ENCODE measurements at places on chromosomes 6 and 20. TPM values are rescaled to one million over a fixed set of nuclear protein-coding genes. Genes with fewer than 3 reads are reported as not detected.

- DNase-seq, result no peak
- no peaks in the 10 kb centered on the region for H3K36me3 ChIP-seq
- H3K4me1 ChIP-seq, result no peaks in the 10 kb centered on the region
- no peak overlapping the region for H3K4me3 ChIP-seq
Observed at GRCh38 chr20:15814911-15815310, 758.3 kb downstream of the KIF16B start.

GRCh38 chr20:42368910-42369309, 750.7 kb upstream of the CHD6 start:
- no peak overlapping the region for H3K27ac ChIP-seq
- no peaks in the 10 kb centered on the region for H3K36me3 ChIP-seq
- no peaks in the 10 kb centered on the region for H3K27me3 ChIP-seq

GRCh38 chr6:28807682-28808280, 116.0 kb downstream of the TRIM27 start:
- H3K27ac ChIP-seq, result no peak overlapping the region
- H3K36me3 ChIP-seq, result no peaks in the 10 kb centered on the region
- H3K4me1 ChIP-seq, result no peaks in the 10 kb centered on the region
- no peak for DNase-seq
- H3K27me3 ChIP-seq, result peaks cover 55% of the 10 kb centered on the region

- no peaks in the 10 kb centered on the region for H3K27me3 ChIP-seq
- no peak overlapping the region for H3K27ac ChIP-seq
- no peaks in the 10 kb centered on the region for H3K36me3 ChIP-seq
- DNase-seq, result no peak
- H3K4me3 ChIP-seq, result no peak overlapping the region
Observed at GRCh38 chr6:64252256-64252655, 616.7 kb downstream of the PHF3 start.

- H3K4me3 ChIP-seq, result no peak overlapping the region
- no peak overlapping the region for H3K27ac ChIP-seq
- peaks cover 8% of the 10 kb centered on the region for H3K4me1 ChIP-seq
- H3K27me3 ChIP-seq, result peaks cover 65% of the 10 kb centered on the region
- peak; percentile 79 for DNase-seq
- H3K36me3 ChIP-seq, result peaks cover 44% of the 10 kb centered on the region
Observed at GRCh38 chr20:21391185-21391971, 5.9 kb downstream of the NKX2-4 start.

- no peak overlapping the region for H3K4me3 ChIP-seq
- H3K27me3 ChIP-seq, result no peaks in the 10 kb centered on the region
- H3K36me3 ChIP-seq, result no peaks in the 10 kb centered on the region
- no peak for DNase-seq
Observed at GRCh38 chr6:51049983-51050877, 231.6 kb downstream of the TFAP2B start.

DNA sequence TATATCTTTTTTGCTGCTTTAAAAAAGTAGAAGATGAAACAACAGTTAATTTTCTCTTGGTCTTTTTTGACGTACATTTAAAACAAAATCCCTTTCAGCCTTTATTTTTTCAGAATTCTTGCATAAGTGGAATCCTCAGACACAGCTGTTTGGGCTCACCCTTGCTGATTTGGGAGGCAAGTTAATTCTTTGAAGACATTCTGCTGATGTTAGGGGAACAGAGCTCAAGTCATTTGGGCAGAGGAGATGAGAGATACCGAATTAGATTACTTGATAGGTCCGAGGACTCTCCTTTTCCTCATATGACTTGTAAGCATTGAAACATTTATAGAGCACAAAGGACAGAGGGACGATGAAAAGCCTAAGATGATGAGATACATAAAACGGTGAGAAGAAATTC, 567.9 kb upstream of the CITED2 start:
- H3K36me3 ChIP-seq, result no peaks in the 10 kb centered on the region
- H3K27ac ChIP-seq, result peak overlapping the region; percentile 29
- no peaks in the 10 kb centered on the region for H3K4me1 ChIP-seq
- H3K27me3 ChIP-seq, result no peaks in the 10 kb centered on the region
- DNase-seq, result no peak

DNA sequence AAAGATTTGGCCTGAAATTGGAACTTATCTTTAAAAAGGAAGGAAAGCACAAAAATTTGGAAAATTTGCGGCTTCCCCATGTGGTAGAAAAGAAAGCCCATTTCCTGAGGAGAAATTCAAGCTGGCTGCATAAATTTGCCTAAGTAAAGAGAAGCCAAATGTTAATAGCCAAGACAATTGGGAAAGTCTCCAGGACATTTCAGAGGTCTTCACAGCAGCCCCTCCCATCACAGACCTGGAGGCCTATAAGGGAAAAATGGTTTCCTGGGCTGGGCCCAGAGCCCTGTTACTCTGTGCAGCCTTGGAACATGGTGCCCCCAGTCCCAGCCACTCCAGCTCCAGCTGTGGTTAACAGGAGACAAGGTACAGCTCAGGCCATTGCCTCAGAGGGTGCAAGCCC, 736.5 kb downstream of the HACE1 start:
- H3K27ac ChIP-seq, result no peak overlapping the region
- H3K36me3 ChIP-seq, result no peaks in the 10 kb centered on the region
- DNase-seq, result no peak
- H3K27me3 ChIP-seq, result no peaks in the 10 kb centered on the region

DNA sequence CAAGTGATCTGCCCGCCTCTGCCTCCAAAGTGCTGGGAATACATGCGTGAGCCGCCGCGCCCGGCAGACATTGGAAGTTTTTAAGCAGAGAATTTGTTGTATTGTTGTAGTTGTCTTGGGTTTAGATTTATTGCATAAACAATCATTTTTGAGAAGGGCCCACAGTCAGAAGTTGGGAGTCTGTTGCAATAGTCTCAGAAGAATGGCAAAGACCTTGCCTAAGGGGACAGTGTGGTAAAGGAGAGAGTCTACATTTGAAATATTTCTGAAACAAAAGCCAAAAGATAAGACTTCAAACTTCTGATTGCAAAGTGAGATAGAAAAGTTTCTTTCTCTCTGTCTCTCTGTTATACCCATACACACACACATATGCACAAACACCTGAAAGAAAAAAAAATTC, 22.5 kb downstream of the HFE start:
- no peak overlapping the region for H3K4me3 ChIP-seq
- H3K27me3 ChIP-seq, result no peaks in the 10 kb centered on the region
- H3K36me3 ChIP-seq, result no peaks in the 10 kb centered on the region
- H3K27ac ChIP-seq, result no peak overlapping the region

GRCh38 chr6:144753023-144753705, 468.0 kb downstream of the UTRN start:
- no peak for DNase-seq
- no peaks in the 10 kb centered on the region for H3K27me3 ChIP-seq
- H3K27ac ChIP-seq, result no peak overlapping the region
- H3K36me3 ChIP-seq, result peaks cover 43% of the 10 kb centered on the region
- H3K4me1 ChIP-seq, result no peaks in the 10 kb centered on the region

- no peaks in the 10 kb centered on the region for H3K36me3 ChIP-seq
- peaks cover 37% of the 10 kb centered on the region for H3K4me1 ChIP-seq
- peak overlapping the region; percentile 50 for H3K27ac ChIP-seq
- no peak for DNase-seq
Observed at GRCh38 chr6:109059571-109060021, 35.0 kb downstream of the SESN1 start.

DNA sequence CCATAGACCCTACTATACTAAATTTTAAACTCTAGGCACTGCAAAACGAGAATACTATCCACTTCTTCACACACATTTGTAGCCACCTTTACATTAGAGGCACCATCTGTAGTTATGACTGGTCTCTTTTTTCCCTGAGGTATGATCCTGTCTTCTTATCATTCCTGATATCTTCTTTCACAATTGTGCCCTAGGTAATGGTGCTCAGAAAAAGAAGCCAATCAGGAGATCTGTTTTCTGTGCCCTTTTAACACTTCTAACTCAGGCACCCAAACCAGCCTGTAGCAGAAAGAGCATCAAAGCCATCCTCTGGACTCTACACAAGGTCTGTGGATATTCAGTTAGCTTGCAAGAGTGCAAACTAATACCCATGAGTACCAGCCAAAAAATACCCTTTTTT, 149.7 kb upstream of the SGK1 start:
- H3K27ac ChIP-seq, result no peak overlapping the region

GRCh38 chr6:167122827-167123657, at the start of gene CCR6:
TSS of gene CCR6 (plus strand) at chr6:167123096. CDS start at chr6:167136135, 13,039 bp downstream.
- H3K4me3 ChIP-seq, result no peak within 1 kb of the TSS
- no peak for DNase-seq
- H3K27ac ChIP-seq, result no peak within 1 kb of the TSS
- no peaks in the 10 kb centered on the region for H3K36me3 ChIP-seq

GRCh38 chr6:150765067-150765764, 100.3 kb upstream of the MTHFD1L start:
- H3K27ac ChIP-seq, result no peak overlapping the region
- H3K4me1 ChIP-seq, result peaks cover 5% of the 10 kb centered on the region
- H3K27me3 ChIP-seq, result no peaks in the 10 kb centered on the region

DNA sequence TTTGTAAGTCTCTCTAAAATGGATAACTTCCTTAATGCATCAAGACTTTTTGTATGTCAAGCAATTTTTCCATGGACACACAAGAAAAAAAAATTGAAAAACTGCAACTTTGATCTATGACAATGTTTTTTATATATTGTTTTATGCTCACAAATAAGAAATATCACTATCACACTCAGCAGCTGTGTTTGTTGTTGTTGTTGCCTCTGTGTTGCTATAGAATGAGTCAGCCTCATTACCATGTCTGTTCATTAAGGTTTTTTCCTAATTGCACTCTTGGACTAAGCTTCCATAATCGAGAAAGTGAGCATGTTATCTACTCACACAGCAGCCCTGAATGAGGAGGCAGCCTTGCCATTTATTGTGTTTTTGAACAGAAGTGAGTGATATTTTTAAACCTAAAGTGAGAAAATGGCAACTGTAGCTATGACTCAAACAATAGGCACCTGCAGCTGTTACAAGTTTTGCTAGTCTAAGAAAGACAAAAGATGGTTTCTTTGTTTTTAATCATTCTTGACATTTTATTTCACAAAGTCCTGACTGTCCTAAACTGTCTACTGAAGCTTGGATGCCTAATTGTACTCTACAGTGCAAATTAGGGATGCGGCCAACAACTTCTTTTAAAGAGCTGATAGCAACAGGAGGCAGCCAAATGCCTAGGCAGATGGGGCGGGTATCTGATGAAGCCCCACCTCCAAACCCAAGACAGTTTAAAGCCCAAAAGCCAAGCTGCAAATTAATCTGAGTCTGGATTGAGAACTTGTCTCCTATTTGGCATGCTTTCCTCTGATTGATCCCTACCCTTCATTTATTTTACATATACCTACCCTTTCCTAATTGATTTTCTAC, 77.9 kb upstream of the DOK5 start:
- no peak overlapping the region for H3K27ac ChIP-seq
- H3K4me3 ChIP-seq, result no peak overlapping the region
- no peaks in the 10 kb centered on the region for H3K36me3 ChIP-seq
- DNase-seq, result no peak
- H3K27me3 ChIP-seq, result no peaks in the 10 kb centered on the region
- H3K4me1 ChIP-seq, result no peaks in the 10 kb centered on the region

- H3K4me1 ChIP-seq, result peaks cover 51% of the 10 kb centered on the region
- peaks cover 10% of the 10 kb centered on the region for H3K36me3 ChIP-seq
- H3K4me3 ChIP-seq, result no peak overlapping the region
- no peaks in the 10 kb centered on the region for H3K27me3 ChIP-seq
- H3K27ac ChIP-seq, result peak overlapping the region; percentile 76
Observed at GRCh38 chr6:41705996-41706835, 29.2 kb downstream of the TFEB start.

DNA sequence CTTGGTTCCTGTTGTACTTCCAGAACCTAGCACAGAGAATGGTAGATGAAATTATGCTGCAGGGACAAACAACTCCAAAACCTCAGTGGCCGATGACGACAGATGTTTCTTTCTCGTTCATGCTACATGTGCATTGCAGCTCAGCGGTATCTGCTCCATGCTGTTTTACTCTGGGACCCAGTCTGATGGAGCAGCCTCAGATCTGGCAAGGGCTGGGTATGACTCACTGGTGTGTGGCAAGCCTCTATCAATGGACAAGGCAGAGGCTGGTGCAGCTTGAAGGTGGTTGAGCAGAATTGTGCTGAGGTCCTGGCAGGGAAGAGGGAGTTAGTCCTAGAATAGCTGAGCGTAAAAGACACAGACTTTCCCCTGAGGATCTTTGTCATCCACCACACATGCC, 10.3 kb upstream of the BLCAP start:
- no peak overlapping the region for H3K4me3 ChIP-seq
- DNase-seq, result no peak
- H3K27ac ChIP-seq, result no peak overlapping the region

DNA sequence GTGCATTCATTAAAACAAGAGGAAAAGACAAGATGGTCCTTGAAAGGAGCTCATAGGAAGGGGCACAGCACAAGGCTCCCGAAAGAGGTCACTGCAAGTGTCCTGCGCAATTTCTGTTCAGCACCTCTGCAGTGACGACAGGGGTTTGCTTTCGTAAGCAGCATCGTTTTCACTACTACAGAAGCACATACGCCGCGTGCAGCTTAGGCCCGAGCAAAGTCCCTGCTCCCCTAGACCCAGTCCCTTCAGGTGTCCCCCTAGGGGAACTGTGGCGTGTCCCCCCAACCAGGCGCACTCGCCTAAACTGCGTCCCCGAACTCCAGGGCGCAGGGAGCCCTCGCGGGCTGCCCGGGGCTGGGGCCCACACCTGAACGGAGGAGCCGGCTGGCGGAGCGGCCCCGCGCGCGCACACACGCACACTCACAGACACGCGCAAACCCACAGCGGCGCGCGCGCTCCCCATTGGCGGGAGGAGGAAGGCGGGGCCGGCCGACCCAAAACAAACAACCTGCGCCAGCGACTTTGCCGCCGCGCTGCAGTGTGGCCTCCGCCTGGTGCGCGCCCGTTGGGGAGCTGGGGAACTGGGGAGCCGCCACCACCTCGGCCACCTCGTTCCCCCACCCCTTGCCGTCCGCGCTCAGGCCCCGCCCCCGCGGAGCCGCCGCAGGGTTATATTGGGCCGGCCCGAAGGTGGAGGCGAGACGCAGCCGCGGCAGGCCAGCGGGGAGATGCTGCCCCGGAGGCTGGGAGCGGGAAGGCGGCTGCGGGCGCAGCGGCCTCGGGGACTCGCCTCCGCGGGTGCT, at the start of gene FOXQ1:
Gene FOXQ1 (plus strand): TSS at position 699 of the 803 bp plus-strand sequence. CDS start 607 bp downstream, outside the sequence.
- peaks cover 43% of the 10 kb centered on the region for H3K4me1 ChIP-seq
- DNase-seq, result peak; percentile 93
- peak within 1 kb of the TSS; percentile 63 for H3K27ac ChIP-seq

Gene CRISP3
- not detected for total RNA-seq

Gene MYB
- 2.5 TPM for total RNA-seq

Gene MCHR2
- not detected for total RNA-seq

Gene POPDC3
- 0.41 TPM for total RNA-seq

Gene OR12D3
- total RNA-seq, result not detected

Gene TRIM10
- not detected for total RNA-seq

Gene FOXQ1
- 12.1 TPM for total RNA-seq

Gene COL21A1
- total RNA-seq, result 14.7 TPM

Gene GFRAL
- total RNA-seq, result not detected
